ENCODE measurements at places on chromosomes 6 and 20.

DNA sequence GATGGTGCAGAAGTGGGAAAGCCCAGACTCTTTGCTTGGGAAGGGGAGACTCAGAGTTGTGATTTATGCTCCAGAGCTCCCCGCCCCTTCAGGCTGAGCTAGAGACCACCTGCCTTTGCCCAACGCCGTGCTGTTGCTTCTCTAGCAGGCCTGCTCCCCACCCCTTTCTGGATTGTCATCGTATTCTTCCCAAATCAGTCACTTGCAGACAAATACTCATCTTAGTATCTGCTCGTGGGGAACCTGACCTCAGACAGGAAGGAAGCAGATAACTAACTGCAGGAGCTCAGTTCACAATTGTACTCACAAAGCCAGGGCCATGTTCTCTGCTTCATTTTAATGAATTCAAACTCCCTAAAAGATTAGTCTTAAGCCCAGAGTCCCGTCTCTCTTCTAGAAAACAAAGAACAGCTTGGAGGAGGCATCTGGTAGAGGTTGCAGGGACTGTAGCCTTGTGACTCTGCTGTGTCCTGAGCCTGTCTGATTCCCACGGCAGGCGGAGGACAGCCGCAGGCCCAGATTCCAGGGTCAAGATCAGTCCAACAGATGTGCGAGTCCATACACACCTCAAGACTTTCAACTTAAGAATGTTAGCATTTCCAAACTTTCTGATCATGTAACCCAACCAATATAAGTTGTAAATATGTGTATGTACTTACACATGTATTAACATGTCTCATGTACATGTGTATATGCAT lies 57.2 kb upstream of the GGTLC1 start:
- DNase-seq = no peak

GRCh38 chr6:28812778-28813569 lies 110.8 kb downstream of the TRIM27 start:
- no peak for DNase-seq

DNA sequence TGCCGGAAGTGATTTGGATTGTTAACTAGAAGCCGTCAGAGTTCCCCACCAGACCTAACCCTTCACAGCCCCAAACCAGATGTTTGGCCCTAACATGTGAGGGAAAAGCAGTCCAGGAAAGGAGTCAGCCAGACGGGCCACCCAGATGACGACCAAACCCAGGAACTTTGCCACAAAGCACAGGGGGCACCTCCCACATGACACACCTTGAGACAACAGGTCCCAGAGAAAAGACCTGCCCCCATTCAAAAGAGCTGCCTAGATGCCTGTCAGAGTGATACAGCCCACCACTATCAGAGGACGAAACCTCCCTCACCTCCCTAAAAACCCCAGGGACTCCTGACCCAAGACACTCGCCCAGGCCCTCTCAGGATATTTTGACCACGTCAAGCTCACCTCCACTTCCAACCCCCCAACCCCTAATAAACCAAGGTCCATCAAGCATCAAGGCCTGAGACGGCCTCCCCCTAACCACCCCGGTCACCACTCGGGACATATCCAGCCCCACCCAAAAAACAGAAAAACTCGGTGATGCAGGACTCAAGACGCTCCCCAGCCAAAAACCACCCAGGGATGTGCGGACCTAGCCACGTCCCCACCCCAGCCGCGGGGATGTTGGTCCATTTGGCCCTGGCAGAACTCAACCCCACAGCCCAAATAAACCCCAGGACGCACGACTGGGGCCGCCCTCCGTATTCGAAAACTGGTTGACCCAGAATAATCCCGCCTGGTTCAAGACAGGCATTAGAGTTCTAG lies 662 bp downstream of the ZNF343 start:
- DNase-seq = no peak

DNA sequence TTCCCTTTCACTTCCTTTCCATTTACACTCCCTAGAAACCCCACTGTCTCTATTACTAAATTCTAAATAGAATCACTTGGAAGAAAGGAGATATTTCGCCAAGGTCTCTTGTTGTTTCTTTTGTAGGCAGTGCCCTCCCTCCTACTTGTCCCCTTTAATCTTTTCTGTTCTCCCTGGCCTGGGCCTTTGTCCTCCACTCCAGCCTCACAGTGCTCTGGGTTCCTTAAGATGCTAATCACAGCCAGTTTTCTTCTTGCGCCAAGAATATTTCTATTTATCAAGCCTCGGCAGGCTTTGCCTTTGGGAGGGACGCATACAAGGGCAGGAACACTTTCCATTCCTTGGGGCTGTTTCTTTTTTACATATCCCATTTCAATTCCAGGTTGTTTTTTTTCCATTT lies 520.6 kb upstream of the CHD6 start:
- no peak for DNase-seq

DNA sequence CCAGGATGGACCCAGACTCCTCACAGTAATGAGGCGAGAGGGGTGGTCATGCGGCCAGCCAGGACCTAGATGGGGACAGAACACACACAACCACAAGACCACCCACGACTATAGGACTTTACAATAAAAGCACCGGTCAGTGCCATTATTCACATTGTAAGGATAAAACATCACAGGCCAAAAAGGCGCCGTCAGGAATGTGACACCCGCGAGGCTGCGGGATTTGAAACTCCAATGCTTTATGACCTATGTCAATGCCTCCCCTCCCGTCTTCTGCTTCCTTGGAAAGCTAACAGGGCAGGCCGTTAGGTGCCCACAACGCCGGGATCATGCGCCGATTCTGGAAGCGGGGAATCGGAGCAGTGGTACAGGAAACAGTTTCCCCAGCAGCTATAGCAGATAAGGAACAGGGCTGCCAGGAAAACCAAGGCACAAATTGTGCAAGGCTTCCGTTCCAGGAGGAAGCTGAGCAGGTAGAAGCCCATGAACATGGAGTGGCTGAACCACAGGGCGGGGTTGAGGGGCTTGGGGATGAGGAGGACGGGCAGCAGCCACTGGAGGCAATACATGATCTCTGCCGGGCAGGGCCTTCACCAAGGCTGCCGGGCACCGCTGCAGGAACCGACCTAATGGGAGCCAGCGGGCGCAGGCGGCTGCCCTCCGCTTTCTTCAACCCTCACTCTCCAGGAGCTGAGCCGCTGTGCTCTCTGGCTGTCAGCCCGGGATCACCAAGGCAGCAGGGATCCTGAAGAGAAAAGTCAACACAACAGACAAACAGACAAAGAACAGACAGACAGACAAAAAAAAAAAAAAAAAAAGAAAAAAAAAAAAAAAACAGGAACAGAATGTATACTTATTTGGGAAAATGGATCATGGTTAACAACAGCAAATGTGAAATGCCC lies 2.2 kb upstream of the NNAT start:
- no peak for DNase-seq

GRCh38 chr6:105896052-105896820 lies 189.9 kb upstream of the PRDM1 start:
- DNase-seq = no peak

- DNase-seq = no peak
Measured at GRCh38 chr6:6584310-6585002, 4.1 kb upstream of the LY86 start.
